ENCODE measurements at places on chromosomes 4 and X. TPM values are rescaled to one million over a fixed set of nuclear protein-coding genes. Genes with fewer than 3 reads are reported as not detected.

GRCh38 chrX:119477812-119478232 is 9.6 kb downstream of the SLC25A5 start:
- DNase-seq: no peak

DNA sequence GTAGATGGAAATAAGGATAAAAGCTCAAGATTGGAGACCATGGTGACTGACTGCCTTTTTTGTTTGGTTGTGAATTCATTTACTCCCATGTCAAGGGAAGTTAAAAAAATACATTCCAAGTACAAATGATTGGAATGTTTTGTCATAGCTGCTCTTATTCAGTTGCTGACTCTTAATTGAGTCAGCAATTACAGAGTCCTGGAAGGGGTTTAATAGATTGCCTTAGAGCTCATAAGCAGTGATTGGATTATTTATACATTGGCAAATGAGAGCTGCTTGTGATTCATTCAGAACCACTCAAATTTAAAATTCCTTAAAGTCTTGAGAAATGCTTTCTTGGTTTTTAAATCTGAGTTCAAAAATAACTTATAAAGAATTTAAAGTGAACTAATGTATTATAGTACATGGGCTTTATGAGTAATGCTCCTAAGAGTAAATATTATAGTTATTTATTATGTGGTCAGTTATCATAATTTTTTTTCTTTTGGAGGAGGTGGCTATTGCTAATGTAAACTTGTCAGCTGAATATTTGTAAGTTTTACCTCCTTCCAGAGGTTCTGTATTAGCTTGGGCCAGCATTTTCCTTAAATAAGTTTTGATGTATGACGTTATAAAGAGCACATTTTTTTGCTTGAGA is 13.6 kb downstream of the JADE1 start:
- no peak for DNase-seq

DNA sequence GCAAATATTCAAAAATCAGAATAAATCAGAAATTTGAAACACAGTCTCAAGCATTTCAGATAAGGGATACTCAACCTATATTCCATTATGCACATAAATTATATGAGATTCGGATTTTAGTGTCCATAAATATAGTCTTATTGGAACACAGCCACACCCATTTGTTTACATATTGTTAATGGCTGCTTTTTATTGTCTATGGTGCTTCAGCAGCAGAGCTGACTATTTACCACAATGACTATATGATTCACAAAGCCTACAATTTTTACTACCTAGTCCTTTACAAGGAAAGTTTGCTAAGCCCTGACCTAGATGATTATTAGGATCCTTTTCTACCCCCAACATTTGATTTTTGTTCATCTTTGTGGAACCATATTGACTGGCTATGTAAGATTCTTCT is 63.9 kb downstream of the IL1RAPL1 start:
- no peak for DNase-seq

GRCh38 chr4:54929459-54929858 is 195.9 kb downstream of the KDR start:
- no peak for DNase-seq

GRCh38 chrX:39204353-39204752 is 403.1 kb downstream of the MID1IP1 start:
- no peak for DNase-seq

DNA sequence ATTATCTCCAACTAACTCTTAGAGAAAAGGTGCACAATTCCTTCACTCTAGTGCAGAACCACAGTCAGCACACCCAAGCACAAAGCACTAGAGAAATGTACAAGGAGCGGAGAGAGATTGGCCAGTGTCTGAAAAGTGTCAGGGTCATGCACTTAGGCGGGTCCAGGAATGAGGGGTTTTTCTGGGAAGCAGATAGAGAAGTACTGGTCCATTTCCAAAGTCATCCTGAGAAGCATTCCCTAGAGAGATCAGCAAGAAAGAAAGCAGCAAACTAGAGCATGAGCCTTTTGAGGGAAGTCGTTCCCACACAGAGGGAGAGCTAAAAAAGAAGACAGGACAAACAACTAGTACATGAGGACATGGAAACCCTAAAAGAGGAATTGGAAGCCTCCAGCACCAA is 168.1 kb upstream of the MAP3K15 start:
- DNase-seq: no peak

PAGE2B gene
- total RNA-seq: not detected

MAGEB1 gene
- not detected for total RNA-seq

- no peak for DNase-seq
Measured at GRCh38 chr4:126779436-126780166, 853.2 kb upstream of the INTU start.

PRKG2 gene
- total RNA-seq: 0.90 TPM

DNA sequence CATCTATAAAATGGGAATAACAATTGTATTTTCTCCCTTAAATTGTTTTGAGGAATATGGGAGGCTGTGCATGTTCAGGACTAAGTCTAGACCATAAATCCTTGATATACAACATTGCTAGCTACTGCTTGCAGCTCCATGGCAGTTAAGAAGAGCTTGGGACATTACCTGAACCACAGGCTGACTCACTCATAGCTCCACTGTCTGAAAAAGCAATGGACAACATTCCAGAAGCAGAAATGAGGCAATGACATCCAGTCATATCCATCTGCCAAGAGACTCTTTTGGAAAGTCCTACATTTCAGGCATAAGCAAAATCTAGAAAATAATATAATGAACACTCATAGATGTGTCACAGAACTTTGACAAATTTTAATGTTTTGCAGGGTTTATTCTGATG is 167.3 kb upstream of the LEF1 start:
- DNase-seq: no peak

- DNase-seq: no peak
Measured at GRCh38 chrX:19625612-19626011, 110.3 kb upstream of the MAP3K15 start.

GRCh38 chr4:77852892-77853495 is 9.6 kb upstream of the MRPL1 start:
- DNase-seq: no peak

- DNase-seq: no peak
Measured at GRCh38 chr4:37224854-37225253, 19.7 kb upstream of the NWD2 start.

ADGRG2 gene
- 1.0 TPM for total RNA-seq

PDZD4 gene
- 8.8 TPM for total RNA-seq

DNA sequence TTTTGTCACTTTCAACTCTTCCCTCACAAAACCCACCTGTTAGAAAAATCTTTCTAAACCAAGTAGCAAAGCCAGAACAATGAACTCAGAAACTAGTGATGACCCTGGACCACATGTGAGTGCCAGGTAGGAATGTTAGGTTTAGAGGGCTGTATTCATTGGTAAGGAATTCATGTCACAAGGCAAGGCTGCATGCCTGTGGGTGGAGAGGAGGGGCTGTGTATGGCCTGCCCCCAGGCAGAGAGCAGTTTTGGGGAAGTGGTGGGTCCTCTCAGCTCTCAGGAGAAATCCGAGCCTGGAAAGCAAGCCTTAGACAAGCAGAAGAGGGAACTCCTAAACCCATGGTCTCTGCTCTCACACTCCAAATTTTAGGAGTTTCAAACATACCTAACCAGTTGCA is 2.4 kb downstream of the RNF175 start:
- DNase-seq: no peak

DNA sequence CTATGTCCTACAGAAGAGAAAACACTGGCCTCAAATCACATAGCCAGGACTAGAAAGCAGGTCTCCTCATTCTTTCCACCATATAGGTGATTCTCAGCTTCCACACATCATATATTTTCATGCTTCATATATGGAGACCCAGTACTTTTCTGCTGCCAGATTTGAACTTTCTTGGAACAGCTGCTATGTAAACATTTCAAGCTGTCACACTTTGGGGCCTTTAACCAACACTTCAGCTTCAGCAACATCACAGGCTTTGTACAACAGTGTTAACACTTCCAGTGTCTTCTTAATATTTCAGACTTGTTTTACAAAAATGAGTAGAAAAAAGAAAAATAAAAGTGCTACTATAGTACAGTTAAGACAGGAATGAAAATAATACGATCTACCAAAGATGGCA is 12.6 kb downstream of the SH3RF1 start:
- DNase-seq: no peak

DNA sequence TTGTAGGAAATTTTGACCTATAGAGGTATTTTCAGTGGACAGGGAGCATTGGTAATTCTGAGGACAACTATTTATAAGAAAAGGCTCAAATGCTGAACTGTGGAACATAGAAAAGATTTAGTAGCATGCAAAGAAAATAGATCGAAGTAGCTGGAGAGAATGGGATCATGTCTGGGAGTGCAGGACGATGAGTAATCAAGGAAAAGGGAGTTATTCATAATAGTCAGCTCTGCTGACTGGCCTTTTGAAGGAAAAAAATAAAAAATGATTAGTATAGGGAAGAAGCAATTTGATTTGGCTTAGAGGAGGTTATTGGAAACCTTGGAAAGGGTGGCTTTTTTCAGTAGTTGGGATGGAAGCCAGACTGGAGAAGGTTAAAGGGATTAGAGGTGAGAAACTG is 22.9 kb upstream of the ANK2 start:
- DNase-seq: no peak

GRCh38 chrX:34559325-34559724 is 97.8 kb downstream of the TMEM47 start:
- DNase-seq: no peak

Data from mesothelial cell of epicardium (in vitro differentiated cells).